ENCODE measurements at places on chromosomes 1 and 21.

GRCh38 chr1:153250166-153250565 lies 9.3 kb upstream of the LORICRIN start:
- H3K27me3 ChIP-seq, result no peaks in the 10 kb centered on the region
- H3K27ac ChIP-seq, result no peak overlapping the region
- no peaks in the 10 kb centered on the region for H3K4me1 ChIP-seq
- no peaks in the 10 kb centered on the region for H3K36me3 ChIP-seq
- DNase-seq, result peak; percentile 54

DNA sequence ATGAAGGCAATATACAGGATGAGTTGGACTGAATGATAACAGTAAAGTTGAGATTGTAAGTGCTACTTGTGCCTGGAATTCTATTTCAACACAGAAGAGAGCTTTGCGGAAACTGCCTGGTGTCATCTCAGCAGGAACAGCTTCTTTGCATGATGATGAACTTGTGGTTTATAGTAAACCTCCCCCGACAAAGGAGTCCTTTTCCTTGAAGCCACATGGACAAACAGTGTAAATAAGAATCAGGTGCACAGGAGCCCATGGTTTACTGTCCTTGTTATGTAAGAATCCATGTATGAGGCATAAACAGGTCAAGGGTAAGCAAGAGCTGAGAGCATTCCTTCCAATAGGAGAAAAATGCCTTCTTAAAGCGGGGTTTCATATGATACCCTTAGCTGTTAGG lies 66.2 kb downstream of the PCNX2 start:
- no peaks in the 10 kb centered on the region for H3K27me3 ChIP-seq
- H3K36me3 ChIP-seq, result no peaks in the 10 kb centered on the region
- no peaks in the 10 kb centered on the region for H3K4me1 ChIP-seq

DNA sequence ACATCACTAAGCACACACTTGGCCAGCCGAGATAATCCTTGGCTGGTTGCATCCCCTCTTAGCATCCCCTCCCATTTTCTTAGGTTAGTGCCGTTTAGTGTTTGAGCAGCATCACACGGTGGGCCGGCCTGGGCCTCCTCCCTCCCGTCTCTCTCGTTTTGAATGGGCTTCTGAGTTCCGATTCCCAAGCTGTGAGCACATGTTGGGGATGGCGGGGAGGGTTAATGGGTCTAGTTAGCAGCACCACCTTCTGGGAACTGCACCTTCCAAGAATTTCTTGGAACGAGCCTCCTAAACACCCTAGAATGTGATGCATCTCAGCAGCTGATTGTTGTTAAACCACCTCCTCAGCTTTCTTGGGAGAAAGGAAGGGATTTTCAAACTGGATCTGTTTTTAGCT lies 73.3 kb downstream of the CNIH3 start:
- H3K27ac ChIP-seq, result no peak overlapping the region
- no peak overlapping the region for H3K4me3 ChIP-seq
- H3K4me1 ChIP-seq, result no peaks in the 10 kb centered on the region
- no peak for DNase-seq
- H3K36me3 ChIP-seq, result no peaks in the 10 kb centered on the region

DNA sequence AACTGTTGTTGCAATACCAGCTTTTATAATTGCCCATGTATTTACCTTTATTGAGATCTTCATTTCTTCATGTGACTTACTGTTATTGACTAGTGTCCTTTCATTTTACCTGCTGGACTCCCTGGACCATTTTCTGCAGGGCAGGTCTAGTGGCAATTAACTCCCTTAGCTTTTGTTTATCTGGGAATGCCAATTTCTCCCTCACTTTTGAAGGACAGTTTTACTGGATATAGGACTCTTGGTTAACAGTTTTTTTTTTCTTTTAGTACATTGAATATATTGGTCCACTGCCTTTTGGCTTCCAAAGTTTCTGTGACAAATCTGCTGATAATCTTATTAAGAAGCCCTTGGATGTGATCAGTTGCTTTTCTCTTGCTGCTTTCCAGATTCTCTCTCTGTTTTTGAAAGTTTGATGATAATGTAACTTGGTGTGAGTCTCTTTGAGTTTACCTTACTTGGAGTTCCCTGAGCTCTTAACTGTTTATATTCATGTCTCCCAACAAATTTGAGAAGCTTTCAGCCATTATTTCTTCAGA lies 56.9 kb downstream of the COL18A1 start:
- no peak for DNase-seq
- H3K27me3 ChIP-seq, result peaks cover 41% of the 10 kb centered on the region
- no peak overlapping the region for H3K4me3 ChIP-seq
- H3K4me1 ChIP-seq, result peaks cover 4% of the 10 kb centered on the region
- H3K27ac ChIP-seq, result no peak overlapping the region
- no peaks in the 10 kb centered on the region for H3K36me3 ChIP-seq

- H3K4me3 ChIP-seq, result no peak overlapping the region
- no peak for DNase-seq
- H3K4me1 ChIP-seq, result peaks cover 82% of the 10 kb centered on the region
- no peaks in the 10 kb centered on the region for H3K27me3 ChIP-seq
- peak overlapping the region; percentile 78 for H3K27ac ChIP-seq
These were observed 5.8 kb upstream of the SRP9 start for GRCh38 chr1:225771661-225772322.

DNA sequence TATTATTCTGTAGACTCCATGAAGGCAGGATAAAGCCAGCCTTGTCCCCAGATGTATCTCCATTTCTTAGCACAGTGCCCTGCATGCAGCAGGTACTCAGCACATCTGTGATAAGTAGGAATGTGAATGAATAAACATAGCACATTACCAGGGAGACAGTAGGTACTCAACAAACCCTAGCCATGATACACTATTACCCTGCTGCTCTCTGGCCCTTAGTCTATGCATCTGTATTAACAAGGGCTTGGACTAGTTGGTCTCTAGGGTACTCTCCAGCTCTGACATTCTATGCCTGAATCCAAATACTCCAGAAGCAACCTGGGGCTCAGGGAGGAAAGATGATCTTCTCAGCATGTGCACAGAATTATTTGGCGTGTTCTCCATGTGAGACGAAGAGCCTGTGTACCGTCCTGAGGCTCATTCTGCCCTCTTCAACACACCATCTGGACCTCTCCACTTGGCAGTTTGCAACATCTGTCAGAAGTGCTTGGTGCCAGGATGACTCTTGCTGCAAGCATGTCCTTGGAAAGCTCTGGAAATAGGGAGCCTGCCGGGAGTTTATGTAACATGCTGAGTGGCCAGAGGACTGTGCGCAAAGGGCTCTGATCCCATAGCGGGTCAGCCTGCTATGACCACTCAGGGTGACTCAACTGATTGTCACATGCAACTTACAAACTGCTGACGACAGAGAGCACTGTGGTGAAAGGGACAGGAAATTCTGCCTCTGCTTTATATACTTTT lies 228.2 kb upstream of the USP24 start:
- no peaks in the 10 kb centered on the region for H3K4me1 ChIP-seq
- no peaks in the 10 kb centered on the region for H3K36me3 ChIP-seq
- no peak overlapping the region for H3K4me3 ChIP-seq
- peak; percentile 45 for DNase-seq
